ENCODE measurements at places on chromosomes 3 and 15.

DNA sequence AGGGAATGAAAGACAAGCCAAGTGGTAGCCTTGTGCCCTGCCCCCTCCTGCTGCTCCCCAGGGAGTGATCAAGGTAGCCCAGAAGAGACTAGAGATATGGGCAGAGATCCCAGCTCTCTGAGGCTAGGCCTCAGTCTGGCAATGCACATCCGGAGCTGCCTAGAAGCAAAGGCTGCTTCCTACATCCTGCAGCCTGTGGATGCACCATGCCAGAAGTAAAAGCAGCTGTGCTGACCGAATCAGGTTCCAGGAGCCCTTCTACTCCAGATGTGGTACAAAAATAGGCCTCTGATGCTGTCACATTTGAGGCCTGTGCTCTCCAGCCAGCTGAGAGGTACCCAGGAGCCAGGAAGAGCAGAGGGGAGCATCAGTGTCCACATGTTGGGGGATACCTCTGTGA, 16.0 kb downstream of the TRAIP start:
- DNase-seq: no peak

DNA sequence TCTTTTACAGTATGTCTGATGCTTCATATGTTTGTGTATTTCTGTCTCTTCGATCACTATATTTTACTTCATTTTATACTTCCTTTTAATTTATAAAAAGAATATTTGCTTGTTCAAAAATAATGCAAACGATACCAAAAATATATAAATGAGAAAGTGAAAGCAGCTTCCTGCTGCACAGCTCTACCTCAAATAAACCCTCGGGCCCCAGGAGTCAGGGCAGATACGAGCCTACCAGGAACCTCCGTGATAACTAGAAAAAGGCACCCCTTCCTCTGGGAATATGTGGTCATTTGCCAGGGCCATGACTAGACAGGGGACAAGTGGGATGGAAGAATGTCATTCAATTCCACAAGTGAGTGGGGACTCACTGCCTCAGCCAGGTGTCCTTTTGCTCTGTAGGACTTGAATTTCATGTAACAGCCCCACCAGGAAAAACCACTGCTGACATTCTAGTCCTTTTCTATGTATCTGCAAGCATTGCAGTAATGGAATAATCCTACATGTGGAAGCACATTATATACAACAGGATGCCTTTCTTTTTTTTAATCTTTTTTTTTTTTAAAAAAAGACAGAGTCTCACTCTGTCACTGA, 133.3 kb downstream of the SUCLG2 start:
- DNase-seq: no peak

GRCh38 chr3:59043391-59043790, 6.4 kb downstream of the CFAP20DC start:
- no peak for DNase-seq

DNA sequence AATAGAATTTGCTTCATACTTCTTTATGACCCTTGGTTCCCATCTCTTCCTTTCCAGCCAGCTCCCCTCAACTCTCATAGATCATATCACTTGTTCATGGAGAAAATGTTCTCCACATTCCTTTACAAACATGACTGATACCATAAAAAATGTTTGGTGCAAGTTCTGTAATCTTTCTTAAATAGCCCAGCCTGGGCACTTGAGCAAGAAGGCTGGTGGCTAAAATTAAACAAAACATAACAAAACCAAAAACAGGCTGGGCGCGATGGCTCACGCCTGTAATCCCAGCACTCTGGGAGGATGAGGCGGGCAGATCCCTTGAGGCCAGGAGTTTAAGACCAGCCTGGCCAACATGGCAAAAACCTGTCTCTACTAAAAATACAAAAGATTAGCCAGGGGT, 8.9 kb upstream of the POLR2M start:
- no peak for DNase-seq

DNA sequence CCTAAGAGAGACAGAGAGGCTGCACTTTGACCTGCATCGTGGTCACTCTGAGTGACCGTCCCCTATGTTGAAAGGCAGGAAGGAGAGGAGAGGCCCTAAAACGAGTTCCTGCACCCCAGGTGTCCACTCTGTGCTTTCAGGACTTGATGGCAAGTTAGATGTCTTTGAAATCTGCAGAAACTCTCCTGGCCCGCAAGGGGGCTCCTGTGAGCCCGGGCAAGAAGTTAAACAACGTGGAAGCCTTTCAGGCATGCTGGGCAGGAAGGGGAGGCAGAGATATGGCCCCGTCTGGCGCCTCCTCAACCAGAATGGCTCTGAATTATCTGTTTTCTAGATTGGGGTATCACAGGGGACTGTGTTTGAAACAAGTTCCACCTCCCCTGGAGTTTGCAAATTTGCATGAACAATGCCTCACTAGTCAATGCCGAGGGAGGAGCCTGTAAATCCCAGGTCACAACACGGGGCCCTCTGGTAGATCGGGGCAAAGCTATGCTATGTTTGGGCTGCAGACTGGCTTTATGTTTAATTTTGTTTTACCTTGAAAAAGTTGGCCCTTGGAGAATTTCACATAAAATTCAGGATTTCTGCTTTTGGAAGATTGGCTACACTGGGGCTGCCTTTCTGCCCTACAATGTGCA, 9.8 kb downstream of the CTXND1 start:
- peak; percentile 64 for DNase-seq

All from NCI-H82 (cell line).